ENCODE measurements at places on chromosomes 11 and 22. TPM values are rescaled to one million over a fixed set of nuclear protein-coding genes. Genes with fewer than 3 reads are reported as not detected.

DNA sequence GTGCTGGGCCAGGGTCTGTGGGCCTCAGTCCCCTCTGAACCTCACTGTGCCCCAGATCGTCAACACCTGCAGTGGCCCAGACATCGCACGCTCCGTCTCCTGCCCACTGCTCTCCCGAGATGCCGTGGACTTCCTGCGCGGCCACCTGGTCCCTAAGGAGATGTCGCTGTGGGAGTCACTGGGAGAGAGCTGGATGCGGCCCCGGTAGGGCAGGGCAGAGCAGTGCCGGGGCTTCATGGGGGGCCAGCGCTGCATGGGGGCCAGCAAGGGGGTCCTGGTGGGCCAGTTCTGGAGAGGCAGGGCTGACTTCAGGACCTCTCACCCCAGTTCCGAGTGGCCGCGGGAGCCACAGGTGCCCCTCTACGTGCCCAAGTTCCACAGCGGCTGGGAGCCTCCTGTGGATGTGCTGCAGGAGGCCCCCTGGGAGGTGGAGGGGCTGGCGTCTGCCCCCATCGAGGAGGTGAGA, 16.3 kb downstream of the EPS8L2 start:
- H3K27me3 ChIP-seq = peaks cover 11% of the 10 kb centered on the region
- DNase-seq = no peak
- peaks cover 1% of the 10 kb centered on the region for H3K4me1 ChIP-seq
- no peak overlapping the region for H3K27ac ChIP-seq
- no peak overlapping the region for H3K4me3 ChIP-seq

DNA sequence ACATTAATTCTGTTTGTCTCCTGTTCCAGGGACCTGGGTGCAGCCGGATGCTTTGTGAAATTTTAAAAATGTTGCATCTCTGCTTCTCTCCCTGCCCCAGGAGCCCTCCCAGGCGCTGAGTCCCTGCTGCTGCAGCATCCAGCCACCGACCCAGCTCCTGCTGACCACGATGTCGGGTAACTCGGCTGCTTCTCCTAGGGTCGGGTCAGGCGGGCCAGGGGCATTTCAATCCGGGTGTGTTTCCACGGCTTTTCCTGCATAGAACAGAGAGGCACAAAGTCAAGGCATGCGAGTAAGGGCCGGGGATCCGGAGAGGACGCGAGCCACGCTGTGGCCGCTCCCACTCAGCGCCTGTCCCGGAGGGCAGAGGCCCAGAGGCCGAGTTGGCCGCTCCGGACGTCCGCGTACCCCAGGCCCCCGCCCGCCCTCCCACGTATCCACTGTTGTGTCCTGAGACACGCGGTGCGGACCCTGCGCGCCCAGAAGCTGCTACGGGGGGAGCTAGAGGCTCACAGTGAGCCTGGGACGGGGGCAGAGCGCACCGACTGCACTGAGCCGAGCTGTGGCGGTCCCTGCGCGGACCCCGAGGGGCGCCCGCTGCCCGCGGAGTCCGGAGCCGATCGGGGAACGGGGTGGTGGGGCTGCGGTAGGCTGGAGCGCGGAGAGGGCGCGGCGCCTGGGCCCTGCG, at the start of gene POU2AF3:
POU2AF3 (plus strand) TSS at position 134 of the 688 bp plus-strand sequence; CDS start at position 170, 36 bp downstream.
- no peak within 1 kb of the TSS for H3K27ac ChIP-seq
- H3K4me1 ChIP-seq = peaks cover 15% of the 10 kb centered on the region
- H3K4me3 ChIP-seq = peak within 1 kb of the TSS; percentile 72
- H3K36me3 ChIP-seq = no peaks in the 10 kb centered on the region
- peaks cover 44% of the 10 kb centered on the region for H3K27me3 ChIP-seq

DNA sequence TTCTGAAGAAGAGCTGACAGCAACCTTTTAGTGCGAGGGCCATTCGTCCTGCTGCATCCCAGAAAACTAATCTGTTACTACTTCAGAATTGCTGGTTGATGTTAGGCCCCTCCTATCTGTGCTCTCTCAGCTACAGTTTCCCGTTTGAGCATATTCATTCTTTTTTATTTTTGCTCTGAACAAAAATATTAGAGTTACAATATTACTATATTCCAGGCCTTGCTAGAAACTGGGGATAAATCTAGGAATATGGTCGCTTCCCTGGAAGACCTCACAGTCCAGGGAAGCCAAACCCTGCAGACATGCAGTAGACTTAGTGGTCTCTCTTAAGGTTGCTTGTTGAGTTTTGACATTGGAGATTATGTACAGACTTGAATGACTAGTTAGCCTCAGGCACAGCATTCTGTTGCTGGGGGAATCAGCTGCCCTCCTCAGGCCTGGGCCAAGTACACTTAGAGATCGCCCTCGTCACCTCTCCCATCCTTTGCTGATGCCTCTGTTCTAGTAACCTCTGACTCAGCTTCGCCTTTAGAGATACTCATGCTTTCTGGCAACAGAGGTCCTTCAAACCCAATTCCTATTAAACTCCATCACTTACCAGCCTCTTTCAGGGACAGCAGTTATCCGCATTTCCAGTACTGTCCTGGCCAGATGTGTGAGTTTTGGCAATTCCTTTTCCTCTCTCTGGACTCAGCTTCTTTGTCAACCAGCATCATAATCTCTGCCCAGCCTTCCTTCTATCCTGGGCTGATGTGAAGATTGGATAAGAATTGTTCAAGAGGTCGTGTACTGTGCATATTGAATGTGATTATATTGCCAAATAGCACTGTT, 698 bp upstream of the ANAPC15 start:
- peak overlapping the region; percentile 100 for H3K27ac ChIP-seq
- no peaks in the 10 kb centered on the region for H3K27me3 ChIP-seq
- H3K4me1 ChIP-seq = peaks cover 31% of the 10 kb centered on the region
- DNase-seq = no peak
- H3K4me3 ChIP-seq = peak overlapping the region; percentile 99

DNA sequence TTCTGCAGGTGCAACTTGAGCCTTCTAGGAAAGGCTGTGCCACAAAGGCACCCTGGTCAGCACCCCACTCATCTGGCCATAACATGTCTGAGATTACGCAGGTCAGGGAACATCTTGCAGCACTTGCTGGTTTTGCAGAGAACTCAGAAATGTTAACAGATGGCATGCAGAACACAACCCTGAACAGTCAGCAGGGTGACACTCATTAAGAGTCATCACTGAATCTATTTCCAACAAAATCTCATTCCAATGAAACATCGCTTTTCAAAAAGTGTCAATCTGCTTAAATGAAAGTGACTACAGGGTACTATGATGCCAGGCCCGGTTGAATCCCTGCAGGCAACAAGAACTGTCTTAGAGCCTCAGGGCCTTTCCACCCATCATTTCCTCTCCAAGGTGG, 369.8 kb upstream of the CCDC90B start:
- H3K4me1 ChIP-seq = no peaks in the 10 kb centered on the region
- no peaks in the 10 kb centered on the region for H3K27me3 ChIP-seq
- no peak overlapping the region for H3K27ac ChIP-seq
- H3K36me3 ChIP-seq = no peaks in the 10 kb centered on the region

GRCh38 chr11:108768370-108768769, 103.5 kb downstream of the DDX10 start:
- H3K4me1 ChIP-seq = peaks cover 2% of the 10 kb centered on the region
- H3K27ac ChIP-seq = no peak overlapping the region
- H3K27me3 ChIP-seq = no peaks in the 10 kb centered on the region
- no peak for DNase-seq
- H3K4me3 ChIP-seq = no peak overlapping the region
- peaks cover 8% of the 10 kb centered on the region for H3K36me3 ChIP-seq

- no peak for DNase-seq
- no peak overlapping the region for H3K27ac ChIP-seq
- H3K36me3 ChIP-seq = peaks cover 14% of the 10 kb centered on the region
- peaks cover 16% of the 10 kb centered on the region for H3K4me1 ChIP-seq
Measured at GRCh38 chr11:36108881-36109589, 165.2 kb downstream of the LDLRAD3 start.

- H3K36me3 ChIP-seq = peaks cover 14% of the 10 kb centered on the region
- no peaks in the 10 kb centered on the region for H3K27me3 ChIP-seq
- no peak overlapping the region for H3K27ac ChIP-seq
- no peak for DNase-seq
Measured at GRCh38 chr11:78227921-78228320, 39.2 kb downstream of the USP35 start.

DNA sequence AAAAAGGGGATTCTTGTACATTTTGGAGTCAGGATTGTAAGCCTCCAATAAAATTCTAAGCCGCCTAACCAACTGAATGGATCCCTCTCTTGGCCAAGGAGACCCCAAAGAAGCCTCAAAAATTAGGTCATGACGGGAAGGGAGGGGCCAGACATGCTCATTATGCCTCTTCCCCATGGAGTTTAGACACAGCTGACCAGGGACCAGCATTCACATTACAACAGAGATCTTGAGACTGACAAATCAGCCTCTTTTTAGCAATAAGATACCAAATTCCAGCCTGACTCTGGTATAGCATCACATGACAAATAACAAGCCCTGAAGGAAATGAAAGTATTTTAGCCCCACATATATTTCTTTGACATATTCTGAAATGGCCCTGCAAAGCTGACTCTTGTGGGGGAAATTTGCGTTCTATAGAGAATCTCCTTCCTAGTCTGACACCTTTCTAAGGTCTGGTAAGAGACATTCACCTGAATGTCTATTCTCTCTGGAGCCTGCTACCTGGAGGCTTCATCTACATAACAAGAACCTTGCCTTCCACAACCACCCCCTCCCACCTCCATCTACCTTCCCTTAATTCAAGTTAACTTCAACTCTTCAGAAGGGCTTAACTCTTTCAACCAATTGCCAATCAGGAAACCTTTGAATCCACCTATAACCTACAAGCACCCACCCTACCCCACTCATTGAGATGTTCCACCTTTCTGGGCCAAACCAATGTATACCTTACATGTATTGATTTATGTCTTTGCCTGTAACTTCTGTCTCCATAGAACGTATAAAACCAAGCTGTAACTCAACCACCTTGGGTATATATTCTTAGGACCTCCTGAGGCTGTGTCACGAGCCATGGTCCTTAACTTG, 10.3 kb downstream of the GAL start:
- H3K27me3 ChIP-seq = peaks cover 38% of the 10 kb centered on the region
- H3K36me3 ChIP-seq = peaks cover 1% of the 10 kb centered on the region
- no peak overlapping the region for H3K4me3 ChIP-seq
- H3K4me1 ChIP-seq = no peaks in the 10 kb centered on the region
- DNase-seq = no peak

DNA sequence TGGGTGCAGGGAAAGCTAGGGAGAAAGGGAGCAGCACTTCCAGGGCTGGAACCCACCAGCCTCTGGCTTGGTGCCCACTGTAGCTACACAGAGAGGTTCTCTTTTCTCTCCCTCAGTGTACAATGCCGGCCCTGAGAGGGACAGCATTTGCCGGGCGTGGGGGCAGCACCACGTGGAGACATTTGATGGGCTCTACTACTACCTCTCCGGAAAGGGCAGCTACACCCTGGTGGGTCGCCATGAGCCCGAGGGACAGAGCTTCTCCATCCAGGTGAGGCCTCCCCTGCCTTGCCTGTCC, 6.1 kb downstream of the OTOG start:
- H3K36me3 ChIP-seq = no peaks in the 10 kb centered on the region
- H3K4me3 ChIP-seq = no peak overlapping the region
- no peak for DNase-seq
- H3K27ac ChIP-seq = no peak overlapping the region
- no peaks in the 10 kb centered on the region for H3K4me1 ChIP-seq
- H3K27me3 ChIP-seq = peaks cover 32% of the 10 kb centered on the region

DNA sequence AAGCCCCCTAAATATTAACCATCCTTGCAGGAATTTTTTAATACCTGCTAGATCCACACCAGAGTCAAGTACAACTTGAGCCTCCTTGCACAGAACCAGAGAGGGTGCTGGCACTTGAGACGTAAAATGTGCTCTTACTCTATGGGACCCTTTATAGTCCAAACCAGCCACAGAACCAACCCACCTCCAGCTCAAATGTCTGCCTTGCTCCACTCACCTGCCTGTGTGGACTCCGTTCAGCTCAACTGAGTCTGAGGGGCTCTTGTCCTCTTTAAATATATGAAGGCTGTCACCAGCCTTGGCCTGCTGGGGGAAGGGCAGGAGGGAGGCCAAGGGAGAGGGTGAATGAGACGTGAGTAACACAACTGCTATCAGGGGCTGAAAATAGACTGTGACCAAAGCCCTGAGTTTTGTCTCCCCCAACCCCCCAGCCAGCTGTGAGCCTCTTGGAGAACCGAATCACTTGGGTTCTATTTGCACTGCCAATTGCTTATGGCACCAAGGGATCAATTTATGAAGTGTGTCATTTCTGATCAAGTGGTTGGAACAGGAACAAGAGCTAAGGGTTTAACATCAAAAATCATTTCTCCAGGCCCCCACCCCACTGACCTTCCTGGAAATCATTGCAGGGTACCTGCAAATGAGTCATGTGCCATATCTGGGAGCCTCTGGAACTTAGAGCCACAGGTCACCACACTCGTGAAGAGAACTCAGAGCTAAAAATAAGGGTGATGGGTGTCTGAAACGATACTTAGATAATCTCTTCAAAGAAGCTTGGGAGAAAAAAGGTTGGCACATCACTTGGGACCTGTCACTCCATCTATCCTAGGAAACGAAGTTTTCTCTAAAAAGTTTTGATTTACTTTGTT, at the start of gene CSRP3:
CSRP3 (minus strand) TSS at position 247 of the 869 bp plus-strand sequence. CDS start 9,535 bp downstream, outside the sequence.
- no peak within 1 kb of the TSS for H3K27ac ChIP-seq
- no peak within 1 kb of the TSS for H3K4me3 ChIP-seq
- peaks cover 13% of the 10 kb centered on the region for H3K4me1 ChIP-seq
- H3K36me3 ChIP-seq = no peaks in the 10 kb centered on the region

DNA sequence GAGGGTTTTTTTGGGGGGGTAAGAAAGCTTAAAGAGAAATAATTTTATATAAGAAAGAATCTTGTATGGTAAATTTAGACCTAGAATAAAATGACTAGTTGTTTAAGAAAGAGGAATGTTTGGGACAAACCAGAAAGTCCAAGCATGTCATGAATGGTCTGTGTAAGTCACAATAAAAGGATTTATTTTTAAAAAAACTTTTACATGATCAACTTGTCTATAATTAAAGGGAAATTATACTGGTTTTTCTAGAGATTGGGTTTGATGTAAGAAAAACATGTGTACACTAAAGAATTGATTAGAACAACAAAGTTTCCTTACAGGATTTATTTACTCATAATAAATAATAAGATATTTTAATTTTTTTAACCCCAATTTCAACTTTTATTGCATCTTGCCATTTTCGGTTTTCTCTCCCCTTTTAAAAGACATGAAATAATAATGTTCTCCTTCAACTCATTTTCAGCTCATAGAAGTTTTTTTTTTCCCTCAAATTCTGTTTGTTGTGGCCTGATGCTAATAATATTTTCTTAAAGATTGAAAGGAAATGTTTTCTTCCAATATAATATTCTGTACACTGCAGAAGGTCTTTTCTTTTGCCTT, 35.4 kb upstream of the INCENP start:
- no peaks in the 10 kb centered on the region for H3K4me1 ChIP-seq
- H3K27me3 ChIP-seq = no peaks in the 10 kb centered on the region
- no peak overlapping the region for H3K27ac ChIP-seq
- peaks cover 3% of the 10 kb centered on the region for H3K36me3 ChIP-seq

- peaks cover 31% of the 10 kb centered on the region for H3K36me3 ChIP-seq
- H3K27me3 ChIP-seq = no peaks in the 10 kb centered on the region
- H3K4me3 ChIP-seq = peak overlapping the region; percentile 96
- no peak for DNase-seq
Measured at GRCh38 chr11:8684600-8685290, 2.2 kb downstream of the RPL27A start.

GRCh38 chr11:11937957-11938356, 70.5 kb downstream of the DKK3 start:
- no peak overlapping the region for H3K27ac ChIP-seq
- H3K4me3 ChIP-seq = no peak overlapping the region
- H3K36me3 ChIP-seq = peaks cover 32% of the 10 kb centered on the region
- no peaks in the 10 kb centered on the region for H3K27me3 ChIP-seq
- no peak for DNase-seq
- no peaks in the 10 kb centered on the region for H3K4me1 ChIP-seq

The APOBEC3G gene
- total RNA-seq = 7.9 TPM

The TSPAN18 gene
- total RNA-seq = 21.3 TPM

The BAIAP2L2 gene
- total RNA-seq = 7.0 TPM

The MS4A6E gene
- total RNA-seq = not detected

The TRIM51 gene
- total RNA-seq = not detected

The DAGLA gene
- 9.3 TPM for total RNA-seq

The PGAP2 gene
- 51.3 TPM for total RNA-seq

The BTBD10 gene
- total RNA-seq = 31.1 TPM

The BDNF gene
- total RNA-seq = 3.5 TPM

The OR5W2 gene
- total RNA-seq = not detected

Measured in progenitor cell of endocrine pancreas (in vitro differentiated cells).